ENCODE measurements at places on chromosomes 5 and 9. TPM values are rescaled to one million over a fixed set of nuclear protein-coding genes. Genes with fewer than 3 reads are reported as not detected.

Gene CERCAM
- 134 TPM for total RNA-seq

Gene SH3TC2
- 6.8 TPM for total RNA-seq

Gene ANGPTL2
- 16.6 TPM for total RNA-seq

Gene PCDHB2
- total RNA-seq: 118 TPM

Gene RECK
- 14.8 TPM for total RNA-seq

Gene ARID3C
- total RNA-seq: not detected

Gene NMUR2
- total RNA-seq: 1.9 TPM

Gene PCYOX1L
- total RNA-seq: 23.2 TPM

Gene CYLC2
- total RNA-seq: not detected

Gene LAMC3
- total RNA-seq: 19.5 TPM

Gene VCAN
- 678 TPM for total RNA-seq

Gene PCDHB13
- 7.8 TPM for total RNA-seq

Gene GADD45G
- total RNA-seq: 1.0 TPM

All from mesothelial cell of epicardium (in vitro differentiated cells).